Activated CD4-positive, alpha-beta T cell treated with anti-CD3 and anti-CD28 coated beads, Interleukin-2, Interleukin-4, amounts not matched to agents 100 ng/mL and 50 ng/mL, durations not matched to agents 16 hours and 8 hours (primary cell): ENCODE measurements at places on chromosomes 1 and 21.

DNA sequence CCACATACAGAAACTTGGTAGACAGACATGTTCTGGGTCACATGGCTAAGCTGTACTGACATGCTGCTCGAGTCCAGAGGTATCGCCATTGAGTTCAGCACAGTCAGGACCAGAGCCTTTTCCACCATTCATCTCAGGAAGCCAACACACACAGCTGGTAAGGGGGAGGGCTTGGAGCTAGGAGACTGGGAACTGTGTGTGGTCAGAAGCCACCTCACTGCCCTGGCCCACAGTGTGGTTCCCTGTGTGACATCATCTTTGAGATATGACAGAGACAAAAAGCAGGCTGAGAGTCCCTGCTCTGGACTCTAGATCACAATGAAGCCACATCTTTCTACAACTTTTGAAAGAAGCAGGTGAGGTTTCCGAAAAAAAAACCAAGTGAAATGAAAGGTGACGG lies 107.2 kb downstream of the SIM2 start:
- no peak for DNase-seq

GRCh38 chr1:218384581-218384993 lies 39.5 kb downstream of the TGFB2 start:
- no peak for DNase-seq

GRCh38 chr1:223726380-223727001 lies 14.2 kb downstream of the CAPN2 start:
- DNase-seq = peak; percentile 93

DNA sequence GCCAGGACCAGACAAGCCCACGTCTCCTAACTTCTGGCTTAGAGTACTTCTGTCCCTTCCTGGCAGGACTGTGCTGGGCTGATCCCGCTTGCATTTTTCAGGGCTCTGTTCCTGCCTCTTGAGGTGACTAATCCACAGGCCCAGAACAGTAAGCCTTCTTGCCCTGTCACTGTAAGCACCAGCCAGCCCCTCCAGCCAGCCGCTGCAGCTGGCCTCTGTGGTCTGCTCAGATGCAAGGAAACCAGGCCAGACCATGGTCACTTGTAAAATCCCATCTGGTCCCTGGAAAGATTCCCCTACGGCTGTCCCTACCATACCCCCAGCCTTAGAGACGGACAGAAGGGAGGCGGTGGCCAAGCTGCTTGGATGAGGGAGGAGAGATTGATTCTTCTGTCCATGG lies 74.2 kb downstream of the KIRREL1 start:
- no peak for DNase-seq

GRCh38 chr1:21295002-21295401 lies 4.7 kb upstream of the ECE1 start:
- peak; percentile 83 for DNase-seq

DNA sequence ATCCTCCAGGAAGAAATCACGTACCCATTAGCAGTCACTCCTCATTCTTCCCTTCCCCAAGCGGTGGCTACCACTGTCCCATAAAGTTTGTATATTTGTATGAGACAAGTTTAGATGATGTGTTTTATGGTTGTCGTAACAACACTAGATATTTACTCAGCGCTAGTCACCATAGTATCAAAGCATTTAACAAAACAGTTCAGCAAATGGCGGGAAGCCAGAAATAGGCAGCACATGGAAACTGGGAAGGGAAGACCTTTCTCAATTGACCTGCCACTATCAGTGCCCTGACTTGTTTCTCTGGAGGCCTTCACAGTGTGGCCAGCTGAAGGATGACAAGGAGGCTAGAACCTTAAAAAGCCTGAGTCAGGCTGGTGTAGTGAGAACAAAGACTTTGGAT lies 31.1 kb downstream of the CNST start:
- DNase-seq = no peak

DNA sequence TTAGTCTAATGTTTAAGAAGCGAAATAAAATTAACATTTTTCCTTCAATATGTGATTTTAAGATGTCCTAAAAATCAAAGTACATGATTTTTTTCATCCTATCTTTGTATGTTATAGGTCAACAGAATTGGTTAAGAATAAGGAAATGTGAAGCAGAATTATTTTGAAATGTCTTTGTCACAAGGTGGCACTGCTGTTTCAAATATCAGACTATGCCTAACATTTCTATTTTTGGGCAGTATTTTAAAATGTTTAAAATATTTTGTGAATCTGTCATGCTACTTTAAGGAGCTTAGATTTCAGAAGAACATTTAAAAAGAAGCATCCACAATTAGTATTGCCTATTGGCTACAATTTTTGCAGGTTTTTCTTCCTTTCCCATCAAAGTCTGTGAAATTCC lies 38.7 kb downstream of the AMY1C start:
- DNase-seq = no peak

GRCh38 chr1:111139324-111139955 lies 453 bp downstream of the DRAM2 start:
- DNase-seq = peak; percentile 37

DNA sequence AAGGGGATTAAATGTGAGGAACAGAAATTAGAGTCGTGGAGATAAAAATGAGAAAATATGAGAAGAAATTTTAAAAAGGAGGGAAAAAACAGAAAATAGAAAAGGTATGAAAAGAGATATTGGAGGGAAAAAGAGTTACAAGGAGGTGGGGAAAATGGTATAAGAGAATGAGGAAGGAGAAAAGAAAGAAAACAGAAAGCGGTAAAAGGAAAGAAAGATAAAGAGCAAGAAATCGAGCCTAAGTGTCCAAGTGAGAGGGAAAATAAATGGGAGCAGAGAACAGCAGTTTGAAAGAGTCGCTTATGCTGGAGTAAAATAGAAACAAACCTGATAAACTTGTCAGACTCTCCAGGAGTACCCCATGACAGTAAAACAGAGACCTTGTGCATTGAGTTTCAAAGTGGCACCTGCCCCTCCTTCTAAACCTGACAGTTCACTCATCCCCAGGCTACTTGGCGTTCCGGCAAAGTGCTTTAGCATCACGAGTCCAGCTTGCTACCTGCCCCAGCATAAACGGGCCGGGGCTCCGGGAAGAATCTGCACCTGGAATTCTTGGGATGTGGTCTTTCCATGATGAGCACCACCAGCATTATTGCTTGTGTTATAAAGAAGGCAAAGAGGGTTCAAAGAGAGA lies 585 bp downstream of the NEGR1 start:
- DNase-seq = no peak

DNA sequence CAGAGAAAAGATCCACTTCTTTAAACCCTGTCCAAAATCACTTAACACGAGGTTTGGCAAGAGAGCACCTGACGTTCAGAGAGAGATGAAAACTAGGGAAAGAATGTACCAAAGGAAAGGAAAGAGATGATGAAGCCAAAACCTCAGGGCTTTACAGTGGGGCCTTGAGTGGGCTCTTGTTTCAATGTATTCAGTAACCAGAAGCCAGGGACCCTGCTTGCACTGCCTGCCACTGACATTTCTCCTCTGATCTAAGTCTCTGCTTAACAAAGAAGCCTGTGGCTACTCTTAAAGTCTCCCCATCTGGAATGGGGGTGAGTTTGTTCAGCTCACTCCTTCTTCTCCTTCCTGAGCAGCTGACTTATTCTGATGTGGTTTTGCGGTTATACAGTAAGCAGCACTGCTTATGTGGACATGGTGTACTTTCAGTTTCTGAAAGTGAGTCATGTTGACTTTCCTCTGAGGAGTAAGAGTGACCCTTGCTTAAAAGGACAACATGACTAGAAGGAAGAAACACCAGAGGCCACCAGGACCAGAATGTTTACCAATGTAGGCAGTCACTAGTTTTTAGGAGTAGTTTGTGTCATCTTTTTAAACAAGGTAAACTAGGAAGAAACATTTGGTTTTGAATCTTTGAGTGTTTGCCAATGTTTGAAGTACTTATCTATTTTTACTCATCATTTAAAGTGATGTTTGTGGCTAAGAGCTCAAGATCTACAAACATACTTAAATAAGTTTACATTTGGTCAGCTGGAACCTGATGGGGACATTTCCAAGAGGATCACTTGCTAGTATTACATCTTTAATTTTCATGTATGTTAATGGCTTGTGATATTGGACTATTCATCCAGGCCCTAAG lies 87.4 kb downstream of the FASLG start:
- peak; percentile 82 for DNase-seq

DNA sequence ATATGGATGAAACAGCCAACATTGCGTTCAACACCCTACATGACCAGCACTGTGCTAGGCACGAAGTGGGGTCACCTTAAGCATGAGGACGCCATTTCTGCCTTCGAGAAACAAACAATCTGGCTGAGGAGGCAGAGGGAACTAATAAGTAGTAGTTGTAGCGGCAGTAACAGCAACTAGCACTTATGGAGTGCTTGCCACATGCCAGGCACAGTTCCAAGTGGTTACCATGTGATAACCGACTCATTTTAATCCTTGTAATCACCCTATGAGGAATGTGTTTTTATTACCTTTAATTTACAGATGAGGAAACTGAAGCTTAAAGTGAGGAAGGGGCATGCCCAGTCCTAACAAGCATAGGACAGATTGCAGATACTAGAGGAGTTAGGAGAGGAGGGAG lies 33.7 kb downstream of the KCND3 start:
- DNase-seq = no peak

DNA sequence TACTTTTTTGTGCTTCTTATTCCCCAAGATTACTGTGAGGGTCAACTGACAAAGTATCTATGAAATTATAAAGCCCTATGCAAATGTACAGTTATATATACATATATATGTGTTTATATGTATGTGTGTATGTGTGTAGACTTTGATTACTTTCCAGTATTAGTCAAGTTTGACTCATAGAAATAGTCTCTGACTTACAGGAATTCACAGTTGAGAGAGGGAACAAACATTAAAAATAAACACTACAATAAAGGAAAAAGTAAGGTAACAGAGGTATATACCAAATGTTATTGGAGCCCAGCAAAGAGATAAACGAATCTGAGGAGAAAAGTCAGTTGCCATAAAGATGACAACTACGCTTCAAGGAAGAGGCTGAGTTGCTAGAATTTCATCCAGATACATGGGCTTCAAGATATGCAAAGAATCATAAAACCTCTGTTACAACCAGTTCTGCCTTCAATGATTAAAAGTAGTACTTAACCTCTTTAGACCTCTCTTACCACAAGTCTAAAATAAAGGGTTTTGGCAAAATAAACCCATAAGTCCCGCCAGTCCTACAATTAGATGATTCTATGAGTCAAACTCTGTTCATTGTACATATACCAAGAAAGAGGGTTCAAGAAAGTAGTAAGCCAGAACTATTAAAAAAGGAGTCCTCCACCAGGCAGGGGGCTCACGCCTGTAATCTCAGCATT lies 7.2 kb downstream of the IFT25 start:
- no peak for DNase-seq

DNA sequence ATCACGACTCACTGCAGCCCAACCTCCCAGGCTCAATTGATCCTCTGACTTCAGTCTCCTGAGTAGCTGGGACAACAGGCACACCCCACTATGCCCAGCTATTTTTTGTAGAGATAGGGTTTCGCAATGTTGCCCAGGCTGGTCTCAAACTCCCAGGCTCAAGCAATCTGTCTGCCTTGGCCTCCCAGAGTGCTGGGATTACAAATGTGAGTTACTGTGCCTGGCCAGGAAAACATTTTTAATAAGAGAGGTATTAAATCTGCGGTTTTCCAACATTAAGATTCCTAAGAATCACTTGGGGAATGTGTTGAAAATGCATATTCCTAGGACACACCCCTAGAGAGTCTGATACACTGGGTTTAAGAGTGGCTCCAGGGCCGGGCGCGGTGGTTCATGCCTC lies 8.7 kb downstream of the CSF1 start:
- DNase-seq = no peak

DNA sequence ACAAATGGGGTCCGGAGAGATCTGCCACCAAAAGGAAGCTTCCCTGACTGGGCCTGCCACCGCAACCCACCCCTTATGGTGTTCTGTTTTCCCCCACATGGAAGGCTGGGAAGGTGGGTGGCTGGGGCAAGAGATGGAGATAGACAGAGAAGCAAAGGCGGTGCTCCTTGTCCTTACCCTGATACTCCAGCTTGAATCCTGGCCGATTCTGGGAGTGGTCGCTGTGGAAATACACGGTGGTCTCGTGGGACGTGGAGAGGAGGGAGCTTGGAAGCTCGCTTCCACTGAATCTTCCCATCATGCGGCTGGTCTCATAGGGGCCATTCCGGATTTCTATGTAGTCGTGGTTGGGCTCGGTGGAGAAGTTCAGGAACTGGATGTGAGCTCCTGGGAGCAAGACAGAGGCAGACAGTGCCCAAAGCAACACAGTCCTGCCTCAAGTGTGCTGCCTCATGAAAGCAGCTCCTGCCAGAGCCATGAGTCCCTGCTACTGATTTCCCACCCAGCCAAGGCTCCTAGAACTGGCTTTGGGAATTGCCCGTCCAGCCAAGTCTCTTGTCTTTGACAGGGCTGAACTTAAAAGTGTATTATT lies 138.5 kb downstream of the ZSCAN20 start:
- DNase-seq = no peak

DNA sequence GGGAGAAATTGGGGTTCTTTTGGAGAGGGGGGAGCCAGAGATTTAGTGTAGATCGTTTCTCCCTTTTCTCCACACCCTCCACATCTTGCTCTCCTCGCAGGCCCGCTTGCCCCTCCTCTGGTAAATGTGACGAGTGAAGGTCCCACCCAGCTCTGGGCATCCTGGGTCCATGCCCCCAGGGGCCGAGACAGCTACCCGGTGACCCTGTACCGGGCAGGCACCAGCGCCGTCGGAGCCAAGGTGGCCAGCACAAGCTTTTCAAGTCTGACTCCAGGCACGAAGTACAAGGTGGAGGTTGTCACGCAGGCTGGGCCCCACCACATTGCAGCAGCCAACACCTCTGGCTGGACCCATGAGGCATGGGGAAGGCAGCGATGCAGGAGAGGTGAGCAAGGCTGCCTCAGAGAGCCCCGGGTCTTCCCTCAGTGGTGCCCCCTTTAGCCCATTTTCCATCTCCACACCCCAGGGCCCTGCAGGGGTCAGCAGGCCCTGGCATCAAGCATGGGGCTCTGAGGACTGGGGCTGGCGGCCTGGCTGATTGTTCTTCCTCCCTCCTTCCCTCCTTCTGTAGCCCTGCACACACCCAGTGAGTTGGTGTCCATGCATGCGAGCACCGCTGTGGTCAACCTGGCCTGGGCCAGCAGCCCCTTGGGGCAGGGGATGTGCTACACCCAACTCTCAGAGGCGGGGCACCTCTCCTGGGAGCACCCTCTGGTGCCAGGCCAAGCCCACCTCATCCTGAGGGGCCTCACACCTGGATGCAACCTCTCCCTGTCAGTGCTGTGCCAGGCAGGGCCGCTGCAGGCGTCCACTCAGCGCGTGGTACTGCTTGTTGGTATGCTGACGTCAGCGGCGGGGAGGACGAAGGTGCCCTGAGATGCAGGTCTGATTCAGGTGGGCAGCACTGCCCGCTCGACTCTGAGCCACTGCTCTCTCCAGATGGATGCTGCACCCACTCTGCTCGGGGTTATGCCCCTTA lies 16.4 kb upstream of the LGR6 start:
- DNase-seq = no peak

DNA sequence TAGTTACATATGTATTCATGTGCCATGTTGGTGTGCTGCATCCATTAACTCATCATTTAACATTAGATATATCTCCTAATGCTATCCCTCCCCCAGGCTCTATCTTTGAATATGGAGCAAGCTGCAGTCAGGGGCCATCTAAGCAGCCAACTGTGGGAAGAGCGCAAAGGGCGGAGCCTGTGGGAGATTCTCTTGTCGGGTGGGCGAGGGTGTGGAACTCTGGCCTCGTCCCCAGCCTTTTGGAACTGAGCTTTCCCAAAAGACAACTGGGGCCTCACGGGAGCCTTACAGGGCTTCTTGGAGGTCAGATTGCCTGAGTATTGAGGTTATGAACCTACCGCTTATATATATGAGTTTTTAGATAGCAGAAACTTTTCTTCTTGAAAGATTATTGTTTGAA lies 117.2 kb downstream of the HHAT start:
- DNase-seq = no peak
